Breast epithelium (tissue), 4 donors: ENCODE measurements at places on chromosomes 7 and 10. TPM values are rescaled to one million over a fixed set of nuclear protein-coding genes. Genes with fewer than 3 reads are reported as not detected.
A peak's percentile ranks its signal among the peaks of the same experiment; 100 is the strongest.

- peak; percentile 42 for DNase-seq
These were observed 537 bp downstream of the FOXK1 start for GRCh38 chr7:4682621-4683042.

DNA sequence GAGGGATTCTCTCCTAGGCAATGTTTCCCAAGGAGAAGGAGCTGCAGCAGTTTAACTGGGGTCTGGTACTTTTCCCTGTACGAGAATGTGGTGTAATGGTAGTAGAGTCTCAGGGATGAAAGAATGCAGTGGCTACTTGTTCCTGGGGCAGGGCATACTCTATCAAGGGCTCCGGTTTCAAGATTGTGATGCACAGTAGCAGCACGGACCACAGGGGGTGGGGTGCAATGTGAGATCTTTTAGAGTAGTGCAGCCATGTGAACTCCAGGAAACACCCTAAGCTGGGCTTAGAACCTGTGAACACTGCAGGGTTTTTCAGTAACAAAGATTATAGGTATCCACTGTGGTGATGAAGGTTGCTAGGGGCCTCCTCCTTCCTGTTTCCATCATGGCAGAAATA lies 903.9 kb downstream of the NRG3 start:
- no peak for DNase-seq

LRIT1 gene
- not detected for total RNA-seq

MYO1G gene
- 2.0 TPM for total RNA-seq

SOSTDC1 gene
- 2.6 TPM for total RNA-seq

DNA sequence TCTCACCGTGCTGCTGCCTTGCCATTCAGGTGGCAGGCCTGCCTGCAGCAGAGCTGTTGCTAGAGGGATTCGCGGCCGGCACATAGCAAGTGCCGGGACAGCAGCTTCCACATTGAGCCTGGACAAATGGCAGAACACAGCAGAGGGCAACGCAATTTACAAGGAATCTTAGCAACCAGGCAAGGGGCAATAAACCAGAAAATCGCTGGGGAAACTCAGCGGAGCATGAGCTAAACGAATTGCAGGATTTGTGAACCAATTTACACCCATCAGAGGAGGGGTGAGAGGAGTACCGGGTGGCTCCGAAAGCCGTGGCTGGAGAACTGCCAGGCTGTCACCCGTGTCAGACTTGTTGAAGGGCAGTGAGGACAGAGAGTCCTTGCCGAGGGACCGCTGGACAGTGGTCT lies 58.6 kb upstream of the LOXL4 start:
- no peak for DNase-seq

ENTPD1 gene
- total RNA-seq = 18.4 TPM

GRCh38 chr7:74625446-74625845 lies 32.1 kb upstream of the GTF2I start:
- no peak for DNase-seq

- DNase-seq = no peak
These were observed 7.6 kb upstream of the ADCYAP1R1 start for GRCh38 chr7:31044529-31044928.

GRCh38 chr7:116086547-116087045 lies 56.0 kb upstream of the TFEC start:
- no peak for DNase-seq

- no peak for DNase-seq
These were observed 59.0 kb downstream of the GNA12 start for GRCh38 chr7:2785071-2785500.

GRCh38 chr10:116899626-116900025 lies 50.3 kb downstream of the ENO4 start:
- DNase-seq = no peak

TEX47 gene
- not detected for total RNA-seq

- no peak for DNase-seq
These were observed 348.6 kb downstream of the AUTS2 start for GRCh38 chr7:69946901-69947300.

DNA sequence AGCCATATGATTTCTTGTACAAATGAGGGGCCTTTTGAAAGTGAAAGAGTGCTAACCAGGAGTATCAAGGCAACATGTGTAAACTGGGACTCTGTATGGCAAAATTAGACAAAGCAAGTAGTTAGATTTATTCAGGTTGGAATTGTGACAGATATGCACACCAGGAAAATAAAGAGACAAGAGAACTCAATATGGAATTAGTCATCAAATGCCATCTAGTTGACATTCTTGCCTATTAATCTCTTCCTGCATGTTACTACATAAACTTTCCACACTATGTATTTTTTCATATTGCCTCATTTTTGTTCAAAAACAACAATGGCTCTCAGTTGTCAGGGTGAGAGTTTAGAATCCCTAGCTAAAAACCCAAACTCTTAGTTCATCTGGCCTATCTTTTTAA lies 799.0 kb downstream of the NRG3 start:
- DNase-seq = no peak

- no peak for DNase-seq
These were observed 99.8 kb upstream of the AGBL3 start for GRCh38 chr7:134886353-134887057.
